Renal pelvis (tissue), 12 donors: ENCODE measurements at places on chromosomes 5 and 9. TPM values are rescaled to one million over a fixed set of nuclear protein-coding genes. Genes with fewer than 3 reads are reported as not detected.

GRCh38 chr9:137147091-137147792 is 8.3 kb downstream of the GRIN1 start:
- no peak for DNase-seq

Gene ACTBL2
- not detected for polyA plus RNA-seq

GRCh38 chr9:81841333-81841732 is 86.9 kb upstream of the SPATA31D4 start:
- DNase-seq, result no peak

Gene CPEB4
- 40.5 TPM for polyA plus RNA-seq

DNA sequence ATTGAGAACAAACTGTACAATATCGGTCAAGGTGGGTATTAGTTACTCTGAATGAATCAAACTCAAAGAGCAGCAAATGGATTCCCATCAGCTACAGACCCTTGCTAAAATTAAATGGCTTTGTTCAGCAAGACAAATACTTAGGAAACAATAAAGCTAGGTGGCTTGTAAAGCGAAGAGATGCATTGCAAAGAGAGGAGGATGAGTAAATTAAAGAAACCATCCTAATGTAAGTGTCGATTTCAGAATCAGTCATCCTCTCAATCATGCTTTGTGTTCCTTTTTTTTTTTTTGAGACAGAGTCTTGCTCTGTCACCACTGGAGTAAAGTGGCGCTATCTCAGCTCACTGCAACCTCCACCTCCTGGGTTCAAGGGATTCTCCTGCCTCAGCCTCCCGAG is 359.2 kb upstream of the ZNF462 start:
- no peak for DNase-seq

Gene ANKRD18A
- polyA plus RNA-seq, result 3.7 TPM

GRCh38 chr5:134563221-134563620 is 37.8 kb downstream of the JADE2 start:
- DNase-seq, result no peak

- DNase-seq, result peak; percentile 26
Measured at GRCh38 chr5:102153003-102153759, 142.9 kb downstream of the SLCO4C1 start.

DNA sequence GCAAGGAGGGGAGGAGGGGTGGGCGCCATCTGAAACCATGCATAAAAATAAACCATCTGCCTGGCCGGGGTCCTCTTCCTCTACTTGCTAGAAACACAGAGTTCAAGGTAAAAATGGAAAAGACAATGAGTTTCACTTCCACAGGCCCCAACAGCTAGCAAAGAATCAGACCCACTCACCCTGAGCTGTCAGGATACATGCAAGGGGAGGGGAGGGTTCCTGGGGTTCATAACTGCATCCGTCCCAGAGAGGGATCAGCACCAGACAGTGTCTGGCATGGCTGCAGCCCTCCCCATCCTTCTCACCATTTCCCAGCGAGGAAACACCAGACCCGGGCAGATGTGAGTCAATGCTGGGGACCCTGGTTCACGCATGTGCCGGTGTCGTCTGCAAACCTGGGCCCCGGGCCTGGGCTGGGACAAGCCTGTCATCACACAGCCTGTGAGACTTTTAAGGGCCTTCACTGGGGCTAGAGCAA is 55.4 kb downstream of the SEMA4D start:
- no peak for DNase-seq

DNA sequence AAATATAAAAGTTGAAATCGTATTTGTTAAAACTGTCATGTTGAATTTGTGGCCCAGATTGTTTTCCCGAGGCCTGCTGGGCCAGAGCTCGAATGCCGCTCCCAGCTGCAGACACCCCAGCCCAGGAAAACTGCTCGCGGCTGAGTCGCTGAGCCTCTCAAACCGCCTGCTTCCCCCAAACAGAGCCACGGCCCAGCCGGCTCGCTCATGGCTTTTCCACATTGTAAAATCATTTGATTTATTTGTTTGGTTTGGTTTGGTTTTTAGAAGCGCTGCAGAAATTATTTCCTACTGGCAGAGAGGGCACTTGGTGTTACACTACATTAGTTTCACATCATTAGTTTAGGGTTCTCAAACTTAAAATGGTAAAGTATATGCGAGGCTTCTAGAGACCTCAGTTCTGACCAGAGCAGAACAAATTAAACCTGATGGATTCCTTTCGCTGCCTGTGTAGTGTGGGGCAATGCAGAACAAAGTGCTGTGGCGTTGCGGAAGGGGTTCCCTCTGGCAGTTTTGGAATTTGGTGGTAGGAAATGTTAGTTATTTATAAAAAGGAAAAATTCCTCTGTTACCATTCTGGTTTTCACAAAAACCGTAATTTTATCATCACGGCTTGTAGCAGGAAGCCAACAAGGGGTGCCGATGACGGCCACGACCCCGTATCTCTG is 156.5 kb upstream of the PITX1 start:
- DNase-seq, result peak; percentile 21
